ENCODE measurements at places on chromosomes 7 and 10.
A peak's percentile ranks its signal among the peaks of the same experiment; 100 is the strongest.

- peak; percentile 48 for DNase-seq
Measured at GRCh38 chr10:6221971-6222751, 19.4 kb downstream of the PFKFB3 start.

DNA sequence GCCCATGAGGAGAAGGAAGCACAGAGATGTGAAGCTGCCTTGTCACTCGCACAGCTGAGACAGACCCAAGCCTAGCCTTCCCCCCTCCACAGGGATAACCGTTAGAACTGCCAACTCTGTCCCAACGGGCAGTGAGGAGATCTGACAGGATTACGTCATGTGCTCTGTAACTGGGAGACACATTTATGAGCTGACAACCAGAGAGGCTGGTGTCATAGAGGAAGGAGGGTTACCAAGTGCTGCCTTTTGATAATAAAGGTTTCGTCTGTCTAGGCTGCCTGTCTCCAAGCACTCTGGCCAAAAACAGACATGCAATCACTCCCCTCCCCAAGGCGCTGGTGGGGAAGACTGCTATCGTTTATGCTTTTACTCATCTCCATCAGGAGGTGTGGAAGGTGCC lies 165.9 kb downstream of the PLXNA4 start:
- DNase-seq: no peak

DNA sequence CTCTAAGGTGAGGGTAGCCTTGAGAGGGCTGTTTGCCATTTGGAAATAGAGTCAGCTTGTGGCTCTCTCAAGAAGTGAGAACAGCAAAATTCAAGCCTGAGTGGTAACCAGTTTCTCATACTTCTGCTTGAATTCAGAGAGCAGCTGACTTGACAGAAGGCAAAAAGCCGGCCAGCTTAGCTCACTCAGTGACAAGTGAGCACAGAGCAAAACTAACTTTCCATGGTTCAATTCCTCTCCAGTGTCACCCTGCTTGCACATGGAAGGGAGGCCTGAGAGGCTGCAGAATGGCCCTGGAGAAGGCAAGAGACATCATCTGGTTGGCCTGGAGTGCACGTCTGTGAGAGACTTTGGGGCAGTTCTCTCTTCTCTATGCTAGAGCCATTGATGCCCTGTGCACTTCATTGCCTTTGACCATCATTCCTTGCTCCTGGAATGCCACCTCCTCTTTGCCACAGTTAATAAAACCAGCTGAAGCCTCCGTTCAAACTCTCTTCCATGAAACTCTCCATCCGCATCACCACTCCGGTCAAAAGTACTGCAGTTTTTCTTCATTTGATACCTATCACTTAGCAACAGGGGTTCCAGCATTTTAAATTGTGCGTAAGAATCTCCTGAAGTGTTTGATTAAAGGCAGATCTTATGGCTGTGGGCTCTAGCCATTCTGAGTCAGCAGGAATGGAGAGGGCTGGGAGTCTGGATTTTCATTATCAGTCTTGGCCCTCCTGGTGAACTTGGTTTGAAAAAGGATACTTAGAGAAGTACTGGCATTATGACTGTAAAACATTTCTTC lies 69.8 kb upstream of the PIK3CG start:
- DNase-seq: peak; percentile 35

- DNase-seq: peak; percentile 48
Measured at GRCh38 chr10:93954726-93955363, 38.9 kb upstream of the PLCE1 start.

DNA sequence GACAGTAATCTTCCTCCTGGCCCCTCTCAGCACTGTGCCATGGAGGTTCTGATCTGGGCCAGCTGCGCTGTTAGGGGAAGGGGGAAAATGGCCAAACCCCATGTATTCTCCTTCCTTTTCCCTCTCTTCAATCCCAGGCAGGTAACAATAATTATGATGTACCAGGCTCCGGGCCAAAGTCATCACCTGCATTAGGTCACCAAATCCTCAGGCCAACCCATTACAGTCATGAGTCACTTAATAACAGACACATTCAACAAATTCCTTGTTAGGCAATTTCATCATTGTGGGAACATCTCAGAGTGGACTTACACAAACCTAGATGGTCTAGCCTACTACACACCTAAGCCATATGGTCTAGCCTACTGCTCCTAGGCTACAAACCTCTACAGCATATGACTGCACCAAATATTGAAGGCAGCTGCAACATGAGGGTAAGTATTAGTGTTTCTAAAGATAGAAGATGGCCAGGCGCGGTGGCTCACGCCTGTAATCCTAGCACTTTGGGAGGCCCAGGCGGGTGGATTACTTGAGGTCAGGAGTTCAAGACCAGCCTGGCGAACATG lies 2.2 kb upstream of the HSPB1 start:
- DNase-seq: peak; percentile 87

DNA sequence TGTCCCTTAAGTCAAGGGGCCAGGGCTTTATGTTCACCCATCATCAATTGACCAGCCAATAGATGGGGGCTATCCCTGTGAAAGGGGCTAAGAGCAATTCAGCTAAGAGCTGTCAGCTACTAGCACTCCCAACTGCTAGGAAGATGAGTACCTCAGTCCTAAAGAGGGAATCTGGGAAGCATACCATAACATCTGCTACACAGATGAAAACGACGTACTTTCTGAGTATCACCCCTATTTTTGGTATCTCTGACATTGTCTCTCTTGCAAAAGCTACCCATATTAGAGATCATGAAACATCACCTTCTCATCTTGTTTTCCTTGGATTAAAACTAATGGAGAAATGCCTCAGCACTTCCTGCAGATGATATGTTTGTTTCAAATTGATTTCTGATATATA lies 7.5 kb upstream of the SMNDC1 start:
- no peak for DNase-seq

DNA sequence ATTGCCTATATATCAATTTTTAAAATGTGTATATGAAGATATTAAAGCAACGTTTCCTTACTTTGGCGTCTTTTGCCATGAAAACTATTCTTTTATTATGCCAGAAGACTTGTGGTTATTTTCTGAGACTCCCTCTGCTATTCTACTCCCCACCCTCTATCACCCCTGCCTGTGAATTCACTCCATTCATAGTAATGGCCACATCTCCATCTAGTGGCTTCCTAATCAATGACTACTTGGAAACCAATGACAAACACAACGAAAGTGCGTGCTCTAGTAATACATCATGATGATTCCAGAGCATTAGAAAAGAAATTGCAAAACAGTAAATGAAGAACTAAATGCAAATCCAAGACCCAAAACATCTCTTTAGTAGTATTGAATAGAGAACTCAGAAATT lies 186.7 kb upstream of the HGF start:
- DNase-seq: peak; percentile 45

- no peak for DNase-seq
Measured at GRCh38 chr10:95988702-95989101, 54.7 kb upstream of the CCNJ start.

GRCh38 chr10:7421526-7421925 lies 10.7 kb upstream of the SFMBT2 start:
- no peak for DNase-seq

DNA sequence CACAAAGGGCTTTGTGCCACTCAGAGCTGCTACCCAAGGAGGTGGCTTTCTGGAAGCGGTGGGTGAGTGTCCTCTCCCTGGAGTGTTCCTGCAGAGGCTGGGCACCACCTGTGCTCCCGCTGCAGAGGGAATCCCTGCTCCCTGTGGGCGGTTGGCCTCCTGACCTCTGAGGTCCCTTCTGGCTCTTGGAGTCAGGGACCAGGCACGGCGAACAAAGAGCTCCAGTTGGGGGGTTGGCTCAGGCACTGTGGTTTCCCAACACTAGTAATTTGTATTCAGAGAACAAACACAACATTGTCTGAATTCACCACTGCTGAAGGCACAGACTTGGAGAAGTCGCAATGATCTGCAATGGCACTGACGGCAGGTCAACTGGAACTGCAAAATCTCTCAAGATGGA lies 328.9 kb downstream of the PRPF18 start:
- DNase-seq: no peak

GRCh38 chr7:135662123-135662372 lies 266 bp upstream of the STMP1 start:
- no peak for DNase-seq

DNA sequence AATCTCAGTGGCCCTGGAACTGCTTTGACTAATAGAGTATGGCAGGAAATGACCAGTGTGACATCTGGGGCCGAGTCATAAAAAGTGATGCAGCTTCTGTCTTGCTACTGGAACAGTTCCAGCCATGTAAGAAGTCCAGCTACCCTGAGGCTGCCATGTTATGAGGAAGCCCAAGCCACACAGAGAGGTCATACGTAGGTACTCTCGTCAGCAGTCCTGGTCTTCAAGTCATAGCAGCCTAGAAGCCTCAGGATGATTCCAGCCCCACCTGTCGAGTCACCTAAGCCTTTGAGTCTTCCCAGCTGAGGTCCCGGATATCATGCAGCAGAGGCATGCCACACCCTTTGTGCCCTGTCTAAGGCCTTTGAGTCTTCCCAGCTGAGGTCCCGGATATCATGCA lies 92.1 kb downstream of the PPP1R3C start:
- peak; percentile 71 for DNase-seq

- DNase-seq: peak; percentile 68
Measured at GRCh38 chr10:79137826-79138225, 69.1 kb downstream of the ZMIZ1 start.

DNA sequence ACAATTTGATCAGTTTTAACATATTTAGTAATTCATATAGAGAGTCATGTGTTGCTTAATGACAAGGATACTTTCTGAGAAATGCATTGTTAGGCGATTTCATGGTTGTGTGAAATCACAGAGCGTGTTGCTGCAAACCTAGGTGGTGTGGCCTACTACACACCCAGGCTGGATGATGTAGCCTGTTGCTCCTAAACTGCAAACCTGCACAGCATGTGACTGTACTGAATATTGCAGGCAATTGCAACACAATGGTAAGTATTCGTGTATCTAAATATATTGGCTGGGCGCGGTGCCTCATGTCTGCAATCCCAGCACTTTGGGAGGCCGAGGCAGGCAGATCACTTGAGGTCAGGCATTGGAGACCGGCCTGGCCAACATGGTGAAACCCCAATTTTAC lies 73.7 kb upstream of the BAIAP2L1 start:
- no peak for DNase-seq

- peak; percentile 96 for DNase-seq
Measured at GRCh38 chr7:117019786-117020590, 66.7 kb downstream of the ST7 start.

GRCh38 chr7:14115701-14116100 lies 126.2 kb upstream of the ETV1 start:
- DNase-seq: no peak

GRCh38 chr10:111831058-111831457 lies 352.5 kb downstream of the GPAM start:
- no peak for DNase-seq

- DNase-seq: peak; percentile 92
Measured at GRCh38 chr10:32961895-32962369, 3.9 kb upstream of the ITGB1 start.

DNA sequence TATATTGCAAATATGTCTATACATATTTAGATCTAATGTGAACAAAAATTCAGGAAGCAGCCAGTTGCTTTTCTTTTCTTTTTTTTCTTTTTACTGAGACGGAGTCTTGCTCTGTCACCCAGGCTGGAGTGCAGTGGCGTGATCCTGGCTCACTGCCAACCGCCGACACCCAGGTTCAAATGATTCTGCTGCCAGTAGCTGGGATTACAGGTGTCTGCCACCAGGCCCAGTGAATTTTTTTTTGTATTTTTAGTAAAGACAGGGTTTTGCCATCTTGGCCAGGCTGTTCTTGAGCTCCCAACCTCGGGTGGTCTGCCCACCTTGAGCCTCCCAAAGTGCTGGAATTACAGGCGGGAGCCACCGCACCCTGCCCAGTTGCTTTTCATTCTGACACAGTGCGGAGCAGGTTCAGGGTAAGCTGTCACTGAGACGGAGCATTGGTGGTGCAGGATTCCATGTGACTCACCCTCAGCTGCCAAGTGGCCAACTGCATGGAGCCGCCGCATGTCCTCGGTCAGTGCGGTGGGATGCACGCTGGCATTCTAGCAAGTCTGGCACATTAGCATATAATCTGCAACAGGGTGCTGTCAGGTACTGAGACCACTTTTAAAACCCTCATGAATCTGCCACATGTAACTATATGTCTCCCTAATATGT lies 362.7 kb downstream of the DNAJB6 start:
- DNase-seq: no peak

DNA sequence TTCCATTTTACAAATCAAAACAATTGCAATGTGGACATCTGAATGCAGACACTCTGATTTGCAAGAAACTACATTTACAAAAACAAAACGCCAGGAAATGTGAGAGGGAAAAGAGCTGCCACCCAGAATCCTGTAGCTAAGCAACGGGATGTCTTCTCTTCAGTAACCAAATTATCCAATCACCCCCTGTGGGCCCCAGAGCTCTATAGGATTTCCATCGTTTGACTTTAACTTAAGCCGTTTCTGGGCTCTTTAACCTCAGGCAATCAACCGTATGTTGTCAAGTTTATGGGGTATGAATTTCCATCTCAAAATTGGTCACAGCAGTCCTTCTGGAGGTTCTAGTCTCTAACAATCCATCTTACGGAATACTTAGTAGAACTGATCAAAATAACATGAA lies 240.5 kb downstream of the ETV1 start:
- DNase-seq: no peak

DNA sequence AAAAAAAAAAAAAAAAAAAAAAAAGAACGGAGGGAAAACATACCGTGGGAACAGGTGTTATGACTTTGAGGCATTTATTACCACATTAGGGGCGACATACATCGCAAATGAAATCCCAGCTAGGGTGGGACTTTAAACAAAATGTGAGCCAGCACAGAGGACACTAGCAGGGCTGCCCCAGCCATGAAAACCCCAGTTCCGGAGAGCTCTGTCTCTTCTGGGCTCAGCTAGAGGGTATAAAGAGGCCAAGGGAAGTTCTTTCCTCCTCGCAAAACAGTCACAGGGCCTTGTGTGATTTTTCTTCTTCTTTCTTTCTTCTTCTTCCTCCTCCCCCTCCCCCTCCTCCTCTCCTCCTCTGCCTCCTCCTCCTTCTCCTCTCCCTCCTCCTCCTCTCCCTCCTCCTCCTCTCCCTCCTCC lies 59.9 kb upstream of the ECHDC3 start:
- no peak for DNase-seq

GRCh38 chr10:16987206-16987621 lies 142.4 kb downstream of the CUBN start:
- peak; percentile 96 for DNase-seq

- peak; percentile 74 for DNase-seq
Measured at GRCh38 chr7:95011995-95012394, 104.6 kb downstream of the PPP1R9A start.

Measured in astrocyte (in vitro differentiated cells and primary cell).